ENCODE measurements at places on chromosomes 4 and X.

GRCh38 chrX:115268421-115268820 lies 21.1 kb upstream of the LUZP4 start:
- DNase-seq, result no peak

DNA sequence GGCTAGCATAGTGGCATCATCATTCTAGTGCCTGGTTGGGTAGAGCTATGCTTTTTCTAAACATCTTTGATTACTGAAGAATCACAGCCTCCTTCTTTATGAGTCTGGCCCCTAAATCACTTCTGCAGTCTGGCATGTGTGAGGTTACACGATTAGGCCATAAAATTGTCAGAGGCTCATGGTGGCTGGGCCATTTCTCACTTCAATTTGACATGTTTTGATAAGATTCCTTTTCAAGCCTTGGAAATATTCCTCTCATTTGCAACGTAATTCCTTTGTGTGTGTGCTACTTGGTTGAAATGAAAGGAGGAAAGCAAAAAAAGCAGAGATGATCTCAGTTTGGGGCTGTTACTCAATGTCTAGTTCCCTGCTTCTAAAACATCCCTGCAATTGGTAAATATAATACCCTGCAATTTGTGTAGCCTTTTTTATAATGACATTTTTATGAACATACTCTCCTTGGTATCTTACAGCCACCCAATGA lies 6.2 kb downstream of the CCKAR start:
- DNase-seq, result no peak

GRCh38 chrX:110519906-110520452 lies 161.3 kb downstream of the RTL9 start:
- DNase-seq, result no peak

DNA sequence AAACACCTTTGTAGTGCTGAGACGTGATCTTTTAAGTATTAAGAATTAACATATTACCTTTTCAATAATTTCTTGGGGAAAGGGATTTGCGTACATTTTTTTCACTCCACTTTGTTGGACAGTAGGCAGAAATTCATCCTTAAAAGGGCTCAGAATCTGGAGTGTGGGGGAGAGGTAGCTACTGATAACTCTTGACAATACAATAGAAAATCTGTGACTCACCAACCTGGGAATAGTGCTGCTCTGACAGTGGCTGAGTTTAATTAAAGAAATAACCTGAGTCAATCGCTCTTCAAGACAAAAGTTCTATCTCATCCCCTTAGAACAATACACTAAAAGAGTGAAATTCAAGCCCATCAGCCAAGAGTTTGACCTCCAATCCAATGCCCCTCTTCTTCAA lies 60.2 kb downstream of the SLC9A7 start:
- no peak for DNase-seq

- no peak for DNase-seq
These were observed 301.2 kb downstream of the PACRGL start for GRCh38 chr4:21001490-21001889.

DNA sequence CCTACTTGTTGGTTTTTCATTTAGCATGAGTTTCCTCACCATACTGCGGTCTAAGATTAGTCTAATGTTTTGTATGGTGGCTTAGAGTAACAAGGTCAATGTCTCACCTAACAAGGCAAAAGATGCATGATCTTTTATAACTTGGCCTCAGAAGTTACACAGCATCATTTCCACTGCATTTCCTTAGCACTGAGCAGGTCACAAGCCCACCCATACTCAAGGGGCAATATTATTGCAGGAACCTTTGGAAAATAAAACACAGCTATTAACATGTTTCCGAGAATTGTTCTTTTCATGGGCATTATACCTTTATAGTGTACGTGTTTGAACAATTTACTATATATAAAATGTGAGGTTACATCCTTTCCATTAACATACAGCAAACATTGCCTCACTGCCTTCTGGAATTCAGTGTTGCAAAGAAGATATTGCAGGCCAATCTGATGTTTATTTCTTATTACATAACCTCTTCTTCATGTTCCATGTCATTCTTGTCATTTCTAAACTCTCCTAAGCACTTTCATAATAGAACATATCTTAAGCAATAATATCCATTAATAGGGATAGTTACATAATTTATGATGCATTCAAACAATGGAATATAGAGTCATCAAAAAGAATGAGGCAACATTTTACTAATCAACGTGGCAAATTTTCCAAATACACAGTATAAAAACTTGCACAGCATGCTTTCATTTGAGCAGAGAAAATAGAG lies 153.8 kb downstream of the AREG start:
- no peak for DNase-seq

- no peak for DNase-seq
These were observed 287.4 kb upstream of the AGA start for GRCh38 chr4:177729681-177730080.

DNA sequence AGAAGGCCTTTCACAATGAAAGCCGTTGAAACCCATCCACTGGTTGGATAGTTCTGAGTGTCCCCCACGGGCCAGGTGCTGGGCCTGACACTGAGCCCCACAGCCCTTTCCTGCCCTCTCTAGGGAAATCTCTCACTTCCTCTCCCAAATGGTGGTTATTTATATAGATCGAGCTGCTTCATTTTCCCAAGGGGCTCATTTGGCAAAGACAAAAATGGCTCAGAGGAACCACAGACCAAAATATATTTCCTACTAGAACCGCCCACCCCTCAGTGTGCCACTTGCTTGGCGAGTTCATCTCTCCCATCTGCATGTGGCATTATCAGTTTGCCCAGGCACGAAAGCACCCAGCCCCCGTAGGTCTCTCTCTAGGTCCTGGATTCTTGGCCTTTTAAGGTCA lies 53.3 kb upstream of the STIM2 start:
- DNase-seq, result no peak

GRCh38 chr4:142700531-142700930 lies 145.6 kb downstream of the INPP4B start:
- DNase-seq, result no peak

DNA sequence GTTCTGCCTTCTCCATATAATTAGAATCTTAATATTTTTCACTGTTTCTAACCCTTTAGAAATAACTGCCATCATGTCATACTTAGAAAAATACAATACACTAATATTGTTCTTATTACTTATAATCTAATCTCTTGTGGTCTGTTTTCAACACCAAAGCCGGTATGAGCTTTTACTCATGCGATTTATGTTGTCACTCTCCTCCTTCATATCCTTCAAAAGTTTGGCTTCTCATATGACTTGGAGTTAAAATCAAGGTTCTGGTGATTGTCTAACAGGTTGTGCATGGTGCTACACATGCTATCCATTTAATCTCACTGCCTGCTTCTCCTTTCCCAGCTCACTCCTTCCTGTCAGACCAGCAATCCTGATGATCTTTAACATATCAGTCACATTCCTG lies 1392.9 kb downstream of the ARAP2 start:
- no peak for DNase-seq

DNA sequence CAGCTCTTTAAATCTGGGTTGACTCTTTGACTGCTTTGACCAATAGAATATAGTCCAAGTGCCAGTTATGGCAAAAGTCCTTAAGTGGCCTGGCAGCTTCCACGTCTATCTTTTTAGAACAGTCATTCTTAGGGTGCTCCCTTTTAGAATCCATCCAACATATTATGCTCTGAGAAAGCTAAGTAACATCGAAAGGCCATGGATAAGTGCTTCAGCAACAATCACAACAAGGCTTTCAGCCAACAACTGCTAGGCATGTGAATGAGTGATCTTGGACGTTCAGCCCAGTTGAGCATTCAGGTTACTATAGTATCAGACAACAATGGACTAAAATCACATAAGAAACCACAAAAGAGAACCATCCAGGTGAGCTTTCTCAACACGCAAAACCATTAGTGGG lies 818.7 kb downstream of the DMD start:
- DNase-seq, result no peak

DNA sequence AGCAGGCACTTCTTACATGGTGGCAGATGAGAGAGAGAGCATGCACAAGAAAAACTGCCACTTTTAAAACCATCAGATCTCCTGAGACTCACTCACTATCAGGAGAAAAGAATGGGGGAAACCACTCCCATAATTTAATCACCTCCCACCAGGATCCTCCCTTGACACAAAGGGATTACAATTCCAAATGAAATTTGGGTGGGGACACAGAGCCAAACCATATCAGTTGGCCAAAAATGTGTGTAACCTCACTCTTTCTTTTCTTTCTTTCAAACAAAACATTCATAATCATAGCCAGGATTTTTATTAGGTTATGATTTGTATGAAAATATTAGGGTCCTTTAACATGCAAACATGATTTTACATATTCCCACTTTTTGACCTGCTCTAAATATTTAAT lies 222.1 kb downstream of the PCDH18 start:
- DNase-seq, result no peak

DNA sequence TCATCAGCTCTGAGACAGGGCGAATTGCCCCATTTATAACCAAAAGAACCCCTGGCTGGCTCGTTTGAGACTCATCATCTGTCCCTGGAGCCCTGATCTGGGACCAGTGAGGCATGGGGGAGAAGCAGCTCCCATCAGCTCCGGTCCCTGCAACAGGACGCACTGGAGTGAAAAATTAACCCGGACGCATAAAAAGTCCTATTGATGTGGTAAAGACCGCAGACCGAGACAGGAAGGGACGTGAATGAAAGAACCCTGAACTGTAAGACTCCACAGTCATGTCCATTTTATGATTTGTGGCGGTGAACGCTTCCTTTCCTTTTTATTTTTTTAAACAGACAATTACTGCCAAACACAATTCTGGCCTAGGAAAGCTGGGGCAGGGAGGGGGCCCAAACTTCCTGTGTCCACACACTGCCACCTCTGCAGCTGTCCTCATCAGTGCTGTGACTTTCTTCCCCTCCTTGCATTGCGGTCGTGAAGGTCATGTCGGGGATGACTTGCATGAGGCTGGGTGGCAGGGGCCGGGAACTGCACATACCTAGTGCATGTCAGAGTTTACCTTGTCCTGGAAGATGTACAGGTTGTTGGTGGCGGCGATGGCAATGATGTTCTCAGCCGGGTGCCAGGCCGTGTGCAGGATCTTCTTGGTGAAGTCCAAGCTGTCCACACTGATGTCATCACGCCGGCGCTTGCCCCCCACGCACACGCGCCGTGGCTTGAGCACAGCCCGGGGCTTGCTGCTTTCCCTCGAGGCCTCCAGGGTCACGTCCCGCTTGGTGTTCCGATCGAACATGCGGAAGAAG lies 53.3 kb downstream of the WFS1 start:
- DNase-seq, result no peak

Measured in suprapubic skin (tissue), 4 donors.